Stimulated activated CD8-positive, alpha-beta memory T cell treated with anti-CD3 and anti-CD28 coated beads, Interleukin-15, amount 100 ng/mL, for 1 hour (primary cell): ENCODE measurements at places on chromosomes 5 and 9.

DNA sequence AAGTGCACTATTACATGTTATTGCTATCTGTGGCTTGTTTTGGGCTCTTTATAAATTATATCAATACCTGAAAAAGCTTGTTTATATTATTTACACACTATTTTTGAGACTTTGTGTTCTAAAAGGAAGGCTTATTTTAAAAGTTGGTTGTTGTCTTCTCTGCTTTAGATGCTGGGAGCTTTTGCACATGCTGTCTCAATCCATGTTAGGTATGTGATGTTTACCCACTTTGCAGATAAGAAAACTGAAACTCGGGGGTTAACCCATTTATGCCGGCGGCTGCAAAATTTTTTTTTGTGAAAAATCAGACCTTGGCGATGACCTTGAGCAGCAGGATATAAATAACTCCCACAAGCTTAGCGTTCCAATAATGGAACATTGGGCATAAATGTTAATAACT is 212.9 kb downstream of the RANBP17 start:
- DNase-seq = no peak

- no peak for DNase-seq
These were observed 40.8 kb upstream of the SHISAL2B start for GRCh38 chr5:64649512-64649911.

DNA sequence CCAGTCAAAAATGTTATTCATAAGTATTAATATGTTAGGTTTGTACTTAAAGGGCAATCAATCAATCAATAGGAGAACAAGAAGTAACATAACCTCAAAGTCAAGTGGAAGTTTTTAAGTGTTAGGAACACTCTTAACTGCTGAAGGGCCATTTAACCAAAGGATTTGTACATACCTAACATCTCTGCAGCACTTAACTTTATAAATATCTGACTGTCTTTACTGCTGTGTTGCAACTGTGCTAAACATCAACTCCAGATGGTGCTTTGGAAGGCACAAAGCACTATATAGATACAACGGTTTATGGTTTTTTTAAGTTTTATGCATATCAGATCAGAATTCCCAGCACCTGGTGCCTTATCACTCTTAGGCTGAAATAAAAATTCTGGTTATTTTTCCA is 604.9 kb upstream of the PTGER4 start:
- DNase-seq = no peak

- no peak for DNase-seq
These were observed 38.8 kb upstream of the RGMB start for GRCh38 chr5:98734646-98735045.
